Right ventricle myocardium inferior (tissue), 1 donor: ENCODE measurements at places on chromosomes 13 and 19.

DNA sequence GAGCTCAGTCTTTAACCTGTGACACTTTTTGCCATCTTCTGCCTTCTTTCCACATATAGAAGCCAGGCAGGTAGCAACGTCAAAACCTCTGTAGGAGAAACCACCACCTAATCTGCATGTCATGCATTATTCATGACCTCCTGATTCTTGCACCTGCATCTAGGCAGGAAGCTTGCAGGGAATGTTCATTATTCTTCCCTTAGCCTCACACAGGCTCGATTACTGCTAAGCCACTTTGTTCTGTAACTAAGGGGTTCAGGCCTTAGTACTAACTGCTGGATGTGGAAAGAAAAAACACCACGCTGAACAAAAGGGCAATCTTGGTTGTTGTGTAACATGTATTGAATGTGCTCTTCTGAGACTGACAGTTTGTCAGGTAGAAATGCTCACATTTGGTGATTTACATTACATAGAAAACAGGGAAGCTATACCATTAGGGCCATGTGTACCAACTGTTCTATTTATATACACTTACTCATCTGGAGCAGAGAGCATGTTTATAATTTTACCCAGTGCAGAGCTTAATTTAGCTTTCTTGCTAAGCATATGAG, 366.9 kb downstream of the KLF12 start:
- no peak for DNase-seq

DNA sequence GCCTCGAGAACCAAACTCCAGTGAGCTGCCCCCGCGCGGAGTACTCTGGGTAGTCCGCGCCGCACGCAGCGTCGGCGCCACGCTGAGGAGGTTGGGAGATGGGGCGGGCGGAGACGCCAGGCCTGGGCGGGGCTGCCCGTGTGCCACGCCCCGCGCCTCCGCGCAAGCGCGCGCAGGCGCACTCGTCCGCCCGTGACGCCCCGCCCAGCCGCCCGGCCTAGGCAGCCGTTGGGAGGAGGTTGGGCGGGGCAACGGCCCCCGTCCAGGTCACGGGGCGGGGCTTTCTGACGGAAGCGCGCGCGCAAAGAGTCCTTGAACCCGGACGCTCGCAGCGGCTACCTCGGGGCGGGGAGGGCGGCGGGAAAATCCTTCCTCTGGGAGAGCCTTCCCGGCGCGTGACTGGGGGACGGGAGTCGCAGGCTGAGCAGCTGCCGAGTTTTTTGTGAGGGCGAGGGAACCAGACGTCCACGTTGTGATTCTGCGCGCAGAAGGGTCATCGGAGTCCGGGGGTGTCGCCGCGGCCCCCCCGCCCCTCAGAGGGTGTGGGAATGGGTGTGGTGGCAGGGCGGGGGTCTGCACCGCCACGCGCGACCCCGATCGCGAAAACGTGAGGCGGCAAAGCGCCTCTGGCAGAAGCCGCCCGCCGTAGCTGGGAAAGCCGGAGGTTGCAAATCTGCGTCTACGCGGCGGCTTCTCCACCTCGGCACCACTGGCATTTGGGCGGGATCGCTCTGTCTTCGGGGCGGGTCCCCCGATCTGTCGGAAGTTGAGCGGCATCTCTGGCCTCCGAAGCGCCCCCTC, at the start of gene MED26:
TSS of gene MED26 (minus strand) at position 22 of the 801 bp plus-strand sequence. CDS start 261 bp downstream, outside the sequence.
- DNase-seq, result peak; percentile 98

DNA sequence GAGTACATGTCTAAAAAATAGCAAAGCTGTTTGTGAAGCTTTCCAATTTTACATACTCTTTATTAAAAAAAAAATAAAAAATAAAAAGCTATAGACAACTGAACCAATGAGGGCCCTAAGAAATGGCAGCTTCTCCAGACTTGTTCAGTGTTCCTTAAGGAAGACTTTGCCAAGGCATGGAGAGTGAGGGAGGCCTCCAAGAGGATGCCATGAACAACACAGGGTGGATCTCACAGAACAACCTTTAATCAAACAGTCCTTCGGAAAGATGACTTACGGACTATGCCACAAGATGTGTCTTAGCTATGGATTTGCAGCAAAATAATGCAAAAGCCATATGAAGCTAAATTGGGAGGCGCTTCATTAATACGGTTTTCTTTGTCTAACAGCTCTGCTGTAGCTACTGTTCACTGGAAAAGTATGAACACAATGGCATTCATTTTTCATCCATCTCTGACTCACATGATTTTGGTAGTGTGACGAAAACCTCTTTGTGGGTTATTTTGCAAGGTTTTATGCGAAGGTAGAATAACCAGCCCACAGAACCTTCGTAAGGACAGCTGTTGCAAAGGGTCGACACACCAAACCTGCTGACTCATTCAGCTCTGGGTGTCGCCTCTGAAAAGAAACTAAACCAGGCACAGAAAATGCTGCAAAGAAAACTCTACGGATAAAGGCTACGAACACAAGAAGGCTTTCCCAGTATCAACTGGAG, 27.7 kb downstream of the EFNB2 start:
- DNase-seq, result no peak

DNA sequence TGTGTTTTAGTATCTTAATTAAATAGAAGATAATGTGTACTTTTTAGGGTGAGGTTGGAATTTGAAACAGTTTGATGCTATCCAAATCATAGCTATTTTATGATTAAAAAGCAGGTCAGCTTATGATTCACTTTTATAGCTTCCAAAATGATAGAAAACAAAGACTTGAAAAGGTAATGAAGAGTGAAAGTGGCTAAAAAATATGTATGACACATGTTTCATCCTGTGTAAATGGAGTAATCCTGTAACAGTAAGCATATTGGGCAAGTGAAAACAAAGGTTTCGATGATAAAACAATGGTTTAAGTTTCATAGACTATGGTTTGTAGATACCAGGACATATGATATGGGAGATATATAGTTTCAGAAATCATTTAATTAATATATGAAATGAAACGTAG, 456.2 kb downstream of the PCDH20 start:
- no peak for DNase-seq

DNA sequence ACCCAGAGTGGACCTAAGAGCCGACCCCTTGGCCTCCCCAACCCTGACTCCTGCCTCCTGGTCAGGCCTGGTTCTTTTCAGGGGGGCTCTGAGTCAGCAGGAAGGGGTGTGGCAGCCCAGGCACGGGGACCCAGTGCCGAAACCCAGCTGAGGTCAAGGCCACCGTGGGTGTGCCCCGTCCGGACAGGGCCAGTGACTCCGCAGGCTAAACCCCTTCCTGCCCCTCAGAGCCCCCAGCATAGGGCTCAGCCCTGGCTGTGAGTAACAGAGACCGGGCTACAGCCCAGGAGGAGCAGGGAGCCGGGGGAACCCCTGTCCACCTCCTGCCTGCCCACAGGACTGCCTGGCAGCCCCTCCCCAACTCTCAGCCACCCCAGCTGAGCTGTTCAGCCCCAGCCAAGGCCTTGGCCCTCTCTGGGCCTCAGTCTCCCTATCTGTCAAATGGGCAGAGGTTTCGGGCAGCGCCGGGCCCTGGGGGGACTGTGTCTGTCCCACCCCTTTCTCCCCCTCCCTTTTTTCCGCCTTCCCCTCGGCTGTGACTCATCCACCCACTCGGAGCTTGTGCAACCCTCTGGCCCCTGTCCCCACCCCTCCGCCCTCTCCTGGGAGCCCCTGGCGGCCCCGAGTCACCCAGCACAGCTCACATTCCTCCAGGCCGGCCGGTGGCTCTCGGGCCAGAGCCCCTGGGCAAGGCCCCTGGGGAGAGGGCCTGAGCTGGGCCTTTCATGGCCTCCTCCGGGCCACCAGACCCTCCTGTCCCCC, 8.6 kb downstream of the ZBTB7A start:
- peak; percentile 91 for DNase-seq

DNA sequence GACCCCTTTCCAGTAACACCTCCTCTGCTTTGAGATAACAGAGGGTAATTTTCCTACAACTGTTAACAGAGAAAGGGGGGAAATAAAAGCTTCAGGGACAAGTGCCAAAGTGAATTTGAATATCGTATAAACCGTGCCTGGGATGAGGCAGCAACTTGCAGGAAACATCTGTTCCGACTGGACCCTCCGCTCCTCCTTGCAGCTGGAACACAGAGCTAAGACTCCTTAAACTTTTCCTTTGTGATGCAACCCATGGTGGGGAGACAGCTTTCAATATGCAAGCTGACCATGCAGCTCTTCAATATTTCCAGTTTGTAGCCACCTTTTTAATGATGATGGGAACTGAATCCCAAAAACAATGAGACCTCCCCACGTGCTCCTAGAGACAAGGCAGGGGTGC, 432.6 kb downstream of the ZNF536 start:
- DNase-seq, result no peak

DNA sequence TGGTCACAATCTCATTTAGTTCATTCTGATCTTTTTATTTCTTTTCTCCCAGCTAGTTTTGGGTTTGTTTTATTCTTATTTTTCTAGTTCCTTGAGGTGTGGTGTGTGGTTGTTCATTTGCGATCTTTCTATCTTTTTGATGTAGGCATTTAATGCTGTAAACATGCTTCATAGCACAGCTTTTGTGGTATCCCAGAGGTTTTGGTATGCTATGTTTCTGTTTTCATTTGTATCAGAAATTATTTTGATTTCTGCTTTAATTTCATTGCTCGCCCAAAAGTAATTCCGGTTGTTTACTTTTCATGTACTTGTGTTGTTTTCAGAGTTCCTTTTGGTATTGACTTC, 12.6 kb downstream of the DNAJC3 start:
- DNase-seq, result no peak

DNA sequence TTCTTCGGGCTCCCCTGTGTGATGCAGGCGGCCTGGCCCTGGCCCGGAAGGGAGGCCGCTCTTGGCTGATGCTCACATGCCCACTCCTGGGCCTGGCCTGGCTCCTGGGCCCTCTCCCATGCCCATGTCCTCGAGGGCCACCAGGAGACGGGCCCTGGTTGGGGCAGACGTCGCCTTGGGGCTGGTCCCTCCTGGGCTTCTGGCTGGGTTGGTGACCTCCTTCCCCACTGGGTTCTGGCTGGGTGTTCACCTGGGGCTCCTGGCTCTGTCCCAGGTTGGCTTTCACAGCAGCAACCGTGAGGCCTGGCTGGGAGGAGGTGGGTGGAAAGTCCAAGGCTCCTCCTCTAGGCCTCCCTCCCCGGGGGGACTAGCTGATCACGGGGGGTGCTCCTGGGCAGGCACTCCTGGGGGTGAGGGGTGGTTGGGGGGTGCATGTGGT, 15.5 kb upstream of the SLC7A10 start:
- DNase-seq, result peak; percentile 64

GRCh38 chr13:39107561-39107960, 69.3 kb downstream of the NHLRC3 start:
- DNase-seq, result no peak

DNA sequence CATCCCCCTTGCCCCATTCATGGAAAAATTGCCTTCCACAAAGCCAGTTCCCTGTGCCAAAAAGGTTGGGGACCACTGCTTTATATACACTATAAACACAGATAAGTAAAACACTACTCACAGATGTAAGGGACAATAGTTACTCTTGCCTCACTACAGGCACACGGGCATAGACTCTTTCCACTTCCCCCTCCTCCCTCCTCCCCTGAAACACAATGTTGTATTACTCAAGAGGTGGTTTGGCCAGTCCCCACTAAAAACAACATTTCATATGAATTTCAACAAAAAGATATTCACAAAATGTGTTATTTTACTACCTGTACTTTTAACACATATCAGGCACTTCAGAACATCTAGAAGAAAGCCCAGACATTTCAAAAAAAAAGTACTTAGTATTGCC, 45.1 kb downstream of the EPSTI1 start:
- no peak for DNase-seq

- DNase-seq, result no peak
Measured at GRCh38 chr13:103312467-103312866, 246.2 kb upstream of the SLC10A2 start.

DNA sequence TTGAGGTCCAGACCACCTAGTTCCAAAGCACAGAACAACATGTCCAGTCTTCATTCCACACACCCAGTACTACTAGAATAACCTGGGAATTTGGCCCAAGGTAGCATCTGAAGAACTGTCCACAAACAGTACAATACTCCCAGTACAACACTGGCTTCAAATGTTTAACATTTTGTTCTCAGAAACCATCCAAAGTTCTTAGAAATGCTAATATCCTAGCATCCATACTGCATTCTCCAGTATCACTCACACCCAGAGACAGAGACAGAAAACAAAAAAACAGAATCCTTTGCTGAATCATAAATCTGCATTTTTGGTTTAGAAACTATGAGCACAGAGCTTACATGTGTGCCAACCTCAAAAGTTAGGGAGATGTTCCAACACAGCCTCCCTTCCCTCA, 490.8 kb downstream of the FOXO1 start:
- no peak for DNase-seq

GRCh38 chr19:8700956-8701355, 2.4 kb upstream of the ACTL9 start:
- DNase-seq, result no peak

- DNase-seq, result no peak
Measured at GRCh38 chr13:78239714-78240113, 321.1 kb upstream of the EDNRB start.

DNA sequence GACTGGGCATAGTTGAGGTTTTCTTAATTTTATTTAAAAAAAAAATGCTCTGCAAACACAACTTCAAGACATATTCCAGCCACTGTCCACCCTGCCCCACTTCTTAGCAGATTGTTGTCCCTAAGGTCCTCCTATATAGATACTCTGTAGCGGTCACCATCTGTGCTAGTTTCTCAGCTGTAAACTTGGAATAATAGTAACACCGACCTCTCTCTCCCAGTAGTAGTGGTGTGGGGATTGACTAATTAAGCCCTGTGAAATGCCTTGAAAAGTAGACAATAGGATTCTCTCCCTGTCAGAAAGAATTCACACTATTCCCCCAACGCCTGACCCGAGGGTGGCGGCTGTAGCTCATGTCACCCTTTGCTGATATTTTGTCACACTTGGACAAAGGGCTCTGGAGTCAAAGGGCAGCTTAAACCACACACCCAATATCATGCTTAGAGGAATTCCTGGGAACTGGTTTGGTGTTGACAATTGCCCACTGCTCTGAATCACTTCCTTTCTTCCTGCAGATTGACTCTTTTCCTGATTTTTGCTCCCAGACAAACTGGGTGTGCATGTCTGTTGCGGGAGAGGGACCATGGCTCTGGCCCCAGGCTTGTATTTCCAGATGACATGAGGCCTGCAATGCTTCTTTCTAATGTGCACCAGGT, 9.2 kb upstream of the SERP2 start:
- DNase-seq, result no peak

DNA sequence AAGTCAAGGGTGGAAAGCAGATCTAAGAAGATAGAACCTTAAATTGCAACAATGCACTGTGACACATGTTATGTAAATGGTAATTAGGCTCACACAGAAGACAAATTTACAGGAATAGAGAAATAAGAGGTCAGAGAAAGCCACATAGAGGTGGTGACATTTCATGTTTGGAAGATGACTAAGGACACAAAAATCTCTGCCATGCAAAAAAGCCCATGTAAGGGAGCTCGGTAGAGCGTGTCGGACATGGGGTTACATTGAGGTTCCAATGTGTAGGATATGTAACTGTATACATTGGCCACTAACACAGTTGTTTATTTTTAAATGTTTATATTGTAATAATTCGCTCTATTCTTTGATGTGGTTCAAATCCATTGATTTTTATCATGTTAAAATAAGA, 33.7 kb downstream of the SUGT1 start:
- no peak for DNase-seq

GRCh38 chr19:30442674-30443073, 70.5 kb downstream of the ZNF536 start:
- no peak for DNase-seq
